ENCODE measurements at places on chromosomes 2 and 18.

GRCh38 chr2:9010866-9011265 is 7.4 kb upstream of the MBOAT2 start:
- no peak for DNase-seq

DNA sequence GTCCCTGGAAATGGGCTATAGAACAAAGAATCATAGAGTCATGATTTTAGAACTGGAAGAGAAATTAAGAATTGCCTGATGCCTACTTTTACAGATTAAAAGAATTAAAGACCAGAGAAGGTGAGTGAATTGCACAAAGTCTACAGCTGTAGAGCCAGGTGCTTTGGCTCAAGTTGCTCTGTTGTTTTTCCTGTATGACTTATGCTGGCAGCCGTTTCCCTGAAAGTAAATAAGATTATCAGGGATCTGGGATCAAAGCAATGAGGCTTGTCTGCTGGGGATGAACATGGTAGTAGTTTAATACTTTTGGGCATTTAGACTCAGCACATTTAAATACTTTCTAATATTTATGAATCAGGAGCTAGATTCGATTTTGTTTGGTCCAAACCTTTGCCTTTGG is 166.9 kb downstream of the PRPF40A start:
- DNase-seq, result no peak

GRCh38 chr2:137813176-137813575 is 151.1 kb upstream of the HNMT start:
- DNase-seq, result no peak

- no peak for DNase-seq
Observed at GRCh38 chr18:4035521-4035920, 419.6 kb downstream of the DLGAP1 start.

- DNase-seq, result no peak
Observed at GRCh38 chr18:9233771-9234440, 97.3 kb downstream of the ANKRD12 start.

GRCh38 chr2:151197184-151198108 is 64.2 kb downstream of the RBM43 start:
- no peak for DNase-seq

DNA sequence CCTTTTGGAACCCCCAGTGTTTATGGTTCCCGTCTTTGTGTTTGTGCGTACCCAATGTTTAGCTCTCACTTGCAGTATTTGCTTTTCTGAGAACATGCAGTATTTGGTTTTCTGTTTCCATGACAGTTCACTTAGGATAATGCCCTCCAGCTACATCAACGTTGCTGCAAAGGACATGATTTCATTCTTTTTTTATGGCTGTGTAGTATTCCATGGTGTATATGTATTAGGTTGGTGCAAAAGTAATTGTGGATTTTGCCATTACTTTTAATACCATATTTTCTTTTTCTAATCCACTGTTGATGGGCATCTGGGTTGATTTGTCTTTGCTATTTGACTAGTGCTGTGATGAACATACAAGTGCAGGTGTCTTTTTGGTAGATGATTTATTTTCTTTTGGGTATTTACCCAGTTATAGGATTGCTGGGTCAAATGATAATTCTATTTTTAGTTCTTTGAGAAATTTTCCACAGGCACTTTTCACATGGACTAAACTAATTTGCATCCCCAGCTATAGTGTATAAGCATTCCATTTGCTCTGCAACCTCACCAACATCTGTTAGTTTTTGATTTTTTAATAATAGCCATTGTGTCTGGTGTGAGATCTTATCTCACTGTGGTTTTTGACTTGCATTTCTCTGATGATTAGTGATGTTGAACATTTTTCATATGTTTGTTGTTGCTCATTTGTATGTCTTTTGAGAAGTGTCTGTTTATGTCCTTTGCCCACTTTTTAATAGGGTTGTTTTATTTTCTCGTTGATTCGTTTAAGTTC is 63.6 kb downstream of the CERS6 start:
- DNase-seq, result no peak

DNA sequence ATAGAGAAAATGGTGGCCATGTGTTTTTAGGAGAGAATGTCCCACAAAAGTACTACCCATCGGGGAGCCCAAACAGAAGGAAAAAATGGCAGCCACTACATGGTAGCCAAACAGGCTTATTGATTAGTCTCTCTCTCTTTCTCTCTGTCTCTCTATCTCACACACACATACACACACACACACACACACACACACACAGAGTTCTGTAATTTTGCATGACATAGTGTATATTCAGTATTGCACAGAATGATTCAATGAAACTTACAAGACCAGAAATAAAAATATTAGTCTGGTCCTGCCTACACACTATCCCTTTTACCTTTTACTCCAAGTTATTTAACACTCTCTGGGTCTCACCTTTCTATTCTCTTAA is 124.8 kb upstream of the SLC39A10 start:
- DNase-seq, result no peak

DNA sequence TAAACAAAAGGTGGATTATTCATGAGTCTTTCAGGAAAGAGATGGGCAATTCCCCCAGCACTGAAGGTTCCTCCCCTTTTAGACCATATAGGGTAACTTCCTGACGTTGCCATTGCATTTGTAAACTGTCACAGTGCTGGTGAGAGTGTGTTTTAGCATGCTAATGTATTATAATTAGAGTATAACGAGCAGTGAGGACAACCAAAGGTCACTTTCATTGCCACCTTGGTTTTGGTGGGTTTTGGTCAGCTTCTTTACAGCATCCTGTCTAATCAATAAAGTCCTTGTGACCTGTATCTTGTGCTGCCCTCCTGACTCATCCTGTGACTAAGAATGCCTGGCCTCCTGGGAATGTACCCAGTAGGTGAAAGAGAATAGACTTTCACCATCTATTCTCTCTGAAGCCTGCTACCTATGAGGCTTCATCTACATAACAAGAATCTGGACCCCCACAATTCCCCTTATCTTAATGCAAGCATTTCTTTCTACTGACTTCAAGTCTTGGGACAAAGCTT is 148.7 kb downstream of the CABLES1 start:
- no peak for DNase-seq

DNA sequence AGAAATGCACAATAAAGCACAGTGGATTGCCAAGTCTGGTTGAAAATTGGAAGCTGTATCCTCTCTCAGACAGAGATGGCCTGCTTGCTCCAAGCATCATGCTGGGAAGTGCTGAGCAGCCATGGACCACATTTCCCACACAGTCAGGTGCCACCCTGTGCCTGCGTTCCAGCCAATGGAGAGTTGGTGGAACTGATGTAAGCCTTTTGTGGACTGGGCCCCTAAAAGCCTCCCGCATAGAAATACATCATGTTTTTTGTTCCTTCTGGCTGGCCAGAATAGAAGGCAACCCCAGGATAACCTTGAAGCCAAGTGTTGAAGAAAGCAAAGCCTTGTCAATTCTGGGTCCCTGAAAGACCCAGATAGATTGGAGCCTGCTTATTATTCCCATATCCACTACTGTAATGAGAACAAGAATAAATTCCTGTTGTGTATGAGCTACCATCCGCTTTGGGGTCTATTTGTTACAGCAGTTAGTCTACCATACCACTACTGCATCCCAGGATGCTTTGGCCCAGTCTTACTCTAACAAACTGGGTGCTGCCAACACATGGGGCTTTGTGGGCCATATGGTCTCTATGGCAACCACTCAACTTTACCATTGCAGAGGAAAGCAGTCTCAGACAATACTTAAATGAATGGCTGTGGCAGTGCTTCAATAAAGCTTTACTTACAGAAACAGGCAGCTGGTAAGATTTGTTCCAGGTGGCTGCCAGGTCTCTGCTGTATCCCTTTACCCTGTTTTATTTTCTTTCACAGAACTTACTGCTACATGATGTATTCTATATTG is 65.4 kb downstream of the POLE4 start:
- DNase-seq, result no peak

GRCh38 chr2:227411990-227412350 is 24.2 kb upstream of the SCYGR1 start:
- DNase-seq, result no peak

- DNase-seq, result no peak
Observed at GRCh38 chr2:44833171-44834069, 108.1 kb upstream of the SIX3 start.

Data from activated CD4-positive, alpha-beta T cell treated with anti-CD3 and anti-CD28 coated beads for 4 hours (primary cell).